Omental fat pad (tissue), 4 donors: ENCODE measurements at places on chromosomes 1 and 21.

- no peak for DNase-seq
These were observed at the start of gene SYT14 for GRCh38 chr1:209937996-209938959. Gene SYT14 (plus strand): TSS chr1:209938217. CDS start chr1:209938265, 48 bp downstream.

DNA sequence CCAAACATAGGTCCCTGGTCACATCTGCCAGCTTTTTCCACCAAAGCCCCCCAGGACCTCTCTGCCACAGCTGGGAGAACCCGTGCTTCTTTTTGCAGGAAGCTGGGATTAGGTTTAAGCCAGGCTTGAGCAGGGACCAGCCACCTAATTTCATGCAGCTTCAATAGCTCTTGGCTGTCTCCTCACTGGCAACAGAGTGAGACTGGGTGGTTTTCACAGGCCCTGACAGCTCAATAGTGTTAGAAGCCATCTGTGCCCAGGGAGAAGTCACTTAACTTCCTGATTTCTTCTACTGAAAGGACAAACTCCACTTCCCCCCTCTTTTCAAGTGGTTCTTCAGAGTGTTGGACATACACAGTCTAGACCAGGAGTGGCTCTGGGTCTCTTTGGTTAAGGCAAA is 20.4 kb upstream of the SRSF4 start:
- DNase-seq: no peak

GRCh38 chr1:117605164-117605773 is 579 bp upstream of the TENT5C start:
- no peak for DNase-seq

- no peak for DNase-seq
These were observed 35.8 kb downstream of the IER5 start for GRCh38 chr1:181124291-181124751.

GRCh38 chr1:20093940-20094391 is 24.0 kb downstream of the PLA2G5 start:
- DNase-seq: no peak

DNA sequence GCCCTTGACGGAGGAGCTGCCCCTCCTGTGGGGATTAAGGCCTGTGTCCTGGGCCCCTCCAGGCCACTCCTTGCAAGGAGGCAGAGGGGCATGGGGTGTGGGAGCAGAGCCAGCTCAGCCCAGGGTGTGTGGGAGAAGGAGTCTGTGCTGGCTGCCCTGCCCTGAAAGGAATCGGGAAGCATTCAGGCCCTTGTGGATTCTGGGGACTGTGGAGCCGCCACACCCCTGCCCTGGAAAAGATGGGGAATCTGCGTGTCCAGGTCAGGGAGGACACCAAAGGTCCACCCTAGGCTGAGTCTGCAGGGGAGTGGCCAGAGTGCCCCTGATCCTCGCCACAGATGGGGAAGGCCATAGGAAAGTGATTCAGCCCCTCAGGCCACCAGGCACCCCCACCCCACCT is 16.5 kb upstream of the PRDM16 start:
- peak; percentile 10 for DNase-seq

GRCh38 chr1:82598337-82598736 is 797.6 kb downstream of the ADGRL2 start:
- DNase-seq: no peak

DNA sequence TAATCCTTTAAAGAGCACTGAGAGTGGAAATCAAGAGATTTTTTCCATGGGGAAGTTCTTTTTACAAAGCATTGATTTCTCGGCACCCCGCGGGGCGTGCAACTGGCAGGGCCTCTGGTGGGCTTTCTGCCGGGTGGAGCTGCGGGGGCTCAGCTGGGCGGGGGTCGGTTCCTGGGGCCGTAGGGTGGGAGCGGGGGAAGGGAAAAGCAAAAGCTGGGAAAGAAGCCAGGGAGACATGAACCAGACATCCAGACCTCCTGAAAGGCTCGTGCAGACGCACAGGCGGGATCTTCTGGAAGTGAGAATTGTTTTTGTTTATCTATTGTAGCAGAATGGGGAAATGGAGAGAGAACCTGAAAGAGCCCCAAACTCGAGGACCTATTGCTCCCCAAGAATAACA is 235.2 kb downstream of the FAM72C start:
- DNase-seq: no peak

DNA sequence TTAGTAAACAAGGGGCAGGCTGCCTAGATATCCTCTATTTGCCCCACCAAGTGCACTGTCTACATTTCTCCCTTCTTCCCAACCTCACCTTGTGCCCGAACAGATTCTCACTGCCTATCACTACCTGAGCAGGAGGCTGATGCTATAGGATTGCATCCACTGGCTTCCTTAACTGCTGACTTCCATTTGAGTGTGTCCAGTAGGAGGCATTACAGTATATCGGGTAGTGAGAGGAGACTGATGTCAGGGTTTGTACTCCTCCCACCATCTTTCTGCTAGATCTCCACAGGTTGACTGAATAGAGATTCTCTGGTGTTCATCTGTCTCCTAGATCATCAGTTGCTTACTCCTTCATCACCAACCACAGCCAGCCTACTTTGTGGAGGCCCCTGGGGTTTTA is 796.3 kb downstream of the LRRIQ3 start:
- DNase-seq: no peak

GRCh38 chr21:41877901-41878830 is 978 bp downstream of the PRDM15 start:
- no peak for DNase-seq

- DNase-seq: no peak
These were observed 188.0 kb downstream of the RERE start for GRCh38 chr1:8629241-8630091.

GRCh38 chr1:90964444-90965035 is 57.3 kb downstream of the ZNF644 start:
- no peak for DNase-seq

DNA sequence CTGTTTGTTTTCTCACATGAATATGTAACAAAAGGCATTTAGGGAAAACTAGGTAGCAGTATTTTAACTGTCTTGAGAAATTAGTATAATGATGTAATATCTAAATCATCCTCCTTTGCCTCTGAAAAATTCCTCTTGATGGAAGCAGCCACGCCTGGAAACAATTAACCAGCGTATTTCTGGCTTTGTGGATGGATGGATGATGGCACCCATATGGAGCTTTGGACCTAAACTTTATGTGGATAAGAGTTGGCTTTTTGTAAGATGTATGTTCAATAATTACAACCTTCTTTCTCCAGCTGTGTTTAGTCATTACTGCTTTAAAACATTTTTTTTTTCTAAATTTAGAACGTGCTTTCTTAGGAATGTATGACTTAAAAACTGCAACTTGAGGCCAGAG is 12.7 kb downstream of the CDCA8 start:
- no peak for DNase-seq

DNA sequence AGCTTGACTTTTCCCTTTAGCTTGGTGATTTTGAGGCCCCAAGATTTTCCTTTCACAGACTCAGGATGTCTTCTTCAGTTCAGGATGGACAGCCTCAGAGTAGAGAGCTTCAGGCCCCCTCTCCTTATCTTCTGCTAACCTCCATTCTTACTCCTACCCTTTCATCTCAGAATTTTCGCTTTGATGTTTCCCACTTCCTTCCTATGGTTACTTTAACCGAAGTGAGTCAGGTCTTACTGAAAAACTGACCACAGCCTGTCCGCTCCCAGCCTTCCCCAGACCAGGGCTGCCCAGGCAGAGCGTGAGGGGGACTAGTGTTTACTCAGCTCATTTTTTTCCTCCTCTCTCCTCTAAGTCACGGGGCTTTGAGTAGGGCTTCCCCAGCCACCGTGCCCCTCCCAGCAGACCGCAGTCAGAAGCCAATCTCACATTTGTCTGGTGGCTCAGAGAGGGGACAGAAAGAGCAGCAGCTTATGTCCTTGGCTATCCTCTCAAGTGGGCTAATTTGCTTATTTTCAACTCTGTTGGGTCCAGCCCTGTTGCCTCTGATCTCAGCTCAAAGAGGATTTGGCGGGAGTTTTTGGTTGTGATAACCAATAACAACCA is 4.2 kb upstream of the IL19 start:
- no peak for DNase-seq

DNA sequence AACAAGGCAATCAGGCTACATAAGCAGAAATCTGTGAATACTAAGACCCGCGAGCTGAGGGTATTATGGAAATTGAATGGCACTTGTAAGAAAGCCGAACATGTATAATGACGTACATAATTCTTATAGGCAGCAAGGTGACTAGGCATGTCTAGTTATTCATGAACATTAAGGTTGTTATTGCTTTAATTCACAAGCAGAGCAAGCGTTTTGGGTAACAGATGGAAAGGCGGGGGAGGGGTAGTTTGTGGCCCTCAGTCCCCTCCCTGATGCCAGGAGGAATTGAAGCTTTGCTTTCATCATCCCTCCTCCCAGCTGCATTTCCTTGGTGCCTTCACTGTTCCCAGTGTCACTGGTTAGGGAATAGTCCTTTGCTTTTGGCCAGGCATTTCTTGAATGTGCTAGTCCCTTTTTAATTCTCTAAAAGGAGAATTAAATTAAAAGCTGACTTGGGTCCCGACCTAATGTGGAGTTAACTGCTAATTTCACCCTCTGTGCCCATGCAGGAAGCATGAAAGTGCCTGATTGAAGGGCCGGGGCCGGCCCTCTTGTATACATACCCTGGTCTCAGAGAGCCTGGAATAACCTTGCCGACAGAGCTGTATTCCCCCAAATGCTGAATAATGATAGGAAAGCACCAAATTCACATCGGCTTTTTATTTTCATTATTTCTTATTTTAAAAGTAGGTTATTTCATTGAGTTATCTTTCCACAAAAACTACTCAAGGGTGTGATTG is 42.5 kb downstream of the RYR2 start:
- no peak for DNase-seq

GRCh38 chr1:180237869-180238476 is 7.9 kb downstream of the LHX4 start:
- no peak for DNase-seq

- DNase-seq: no peak
These were observed 56.7 kb downstream of the PTPN14 start for GRCh38 chr1:214494706-214495105.

- no peak for DNase-seq
These were observed 30.6 kb upstream of the SLC30A10 start for GRCh38 chr1:219958875-219959417.

DNA sequence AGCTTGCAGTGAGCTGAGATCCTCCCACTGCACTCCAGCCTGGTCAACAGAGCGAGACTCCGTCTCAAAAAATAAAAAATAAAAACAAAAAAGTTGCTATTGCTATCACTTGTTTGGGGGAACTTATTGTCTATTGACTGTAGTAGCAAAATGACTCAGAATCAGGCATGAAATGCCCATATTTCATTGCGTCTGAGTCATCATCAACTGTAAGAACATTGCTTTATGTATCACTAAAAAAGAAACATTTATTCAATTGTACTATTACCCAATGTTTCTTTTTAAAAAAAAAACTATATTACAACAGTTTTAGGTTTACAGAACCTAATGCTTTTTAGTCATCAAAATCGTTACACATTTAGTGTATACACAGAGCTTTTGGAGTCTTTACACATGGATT is 91.0 kb upstream of the FMN2 start:
- DNase-seq: no peak

DNA sequence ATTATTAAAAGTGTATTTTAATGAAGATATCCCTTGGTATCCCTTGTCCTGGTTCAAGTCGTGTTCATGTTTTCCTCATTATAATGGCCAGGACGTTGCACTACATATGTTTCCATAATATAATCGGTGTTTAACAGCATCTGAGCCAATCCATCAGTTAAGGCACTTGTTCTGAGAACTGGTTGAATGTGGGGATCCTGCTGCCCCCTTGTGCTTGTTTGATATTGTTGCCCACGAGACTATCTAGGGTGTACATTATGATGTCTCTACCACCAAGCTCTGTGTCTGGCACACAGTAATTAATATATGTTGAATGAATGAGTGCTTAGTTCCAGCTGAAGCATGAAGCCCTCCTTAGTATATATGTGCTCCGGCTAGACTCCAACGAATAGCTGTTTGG is 193.0 kb downstream of the CACNA1E start:
- DNase-seq: no peak
